Liver (tissue), 10 donors: ENCODE measurements at places on chromosomes 3 and 15. TPM values are rescaled to one million over a fixed set of nuclear protein-coding genes. Genes with fewer than 3 reads are reported as not detected.

WNT5A gene
- total RNA-seq, result 0.79 TPM

GNB4 gene
- 19.9 TPM for total RNA-seq

TMEM212 gene
- total RNA-seq, result not detected

SQOR gene
- 29.6 TPM for total RNA-seq

FAM81A gene
- under 0.01 TPM for total RNA-seq

ADAMTS7 gene
- 2.4 TPM for total RNA-seq

PP2D1 gene
- not detected for total RNA-seq

ATP2C1 gene
- total RNA-seq, result 32.1 TPM

GOLGA6B gene
- 0.05 TPM for total RNA-seq

LYZL4 gene
- not detected for total RNA-seq

HACD2 gene
- total RNA-seq, result 34.7 TPM

PLSCR5 gene
- total RNA-seq, result not detected

GRCh38 chr3:32872487-32873382 is 54.9 kb downstream of the TRIM71 start:
- no peak for DNase-seq

DNA sequence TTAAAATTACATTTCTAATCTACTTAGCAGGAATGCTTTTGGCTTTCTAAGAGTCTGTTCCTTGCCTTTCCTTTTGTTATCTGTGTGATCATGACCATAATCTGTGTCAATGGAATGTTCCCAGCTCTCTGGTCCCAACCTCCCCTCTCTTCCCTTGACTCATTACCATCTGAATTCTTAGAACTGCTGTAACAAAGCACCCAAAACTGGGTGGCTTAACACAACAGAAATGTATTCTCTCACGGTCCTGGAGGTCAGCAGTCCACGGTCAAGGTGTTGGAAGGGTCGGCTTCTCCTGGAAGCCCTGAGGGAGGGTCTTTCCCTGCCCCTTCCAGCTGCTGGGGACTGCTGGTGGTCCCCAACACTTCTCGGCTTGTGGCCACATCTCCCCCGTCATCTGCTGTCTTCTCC is 81.1 kb downstream of the LRRK1 start:
- DNase-seq, result no peak

GRCh38 chr3:44132061-44132460 is 109.6 kb upstream of the TOPAZ1 start:
- DNase-seq, result no peak

- DNase-seq, result no peak
Measured at GRCh38 chr3:190746986-190747385, 115.5 kb downstream of the GMNC start.

- no peak for DNase-seq
Measured at GRCh38 chr3:160049565-160049964, 60.9 kb downstream of the IL12A start.

- DNase-seq, result no peak
Measured at GRCh38 chr15:65902373-65902772, 33.1 kb downstream of the RAB11A start.

DNA sequence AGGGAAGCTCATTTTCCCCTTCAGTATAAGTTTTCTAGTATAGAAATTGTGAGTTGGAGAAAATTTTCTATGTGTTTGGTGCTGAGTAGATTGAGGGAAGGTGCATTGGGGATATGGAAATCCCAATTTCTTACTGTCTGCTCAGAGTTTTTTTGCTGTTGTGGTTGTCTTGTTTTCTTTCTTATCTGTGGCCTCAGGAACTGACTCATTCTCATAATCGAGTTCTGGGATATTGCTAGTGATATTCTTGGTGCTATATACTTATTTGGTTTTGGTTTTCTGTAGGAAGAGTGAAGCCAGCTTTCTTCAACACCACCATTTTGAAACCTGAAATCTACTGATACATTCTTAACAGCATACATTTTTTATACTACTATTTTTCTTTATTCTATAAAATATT is 869.2 kb downstream of the DIPK2A start:
- DNase-seq, result no peak

DNA sequence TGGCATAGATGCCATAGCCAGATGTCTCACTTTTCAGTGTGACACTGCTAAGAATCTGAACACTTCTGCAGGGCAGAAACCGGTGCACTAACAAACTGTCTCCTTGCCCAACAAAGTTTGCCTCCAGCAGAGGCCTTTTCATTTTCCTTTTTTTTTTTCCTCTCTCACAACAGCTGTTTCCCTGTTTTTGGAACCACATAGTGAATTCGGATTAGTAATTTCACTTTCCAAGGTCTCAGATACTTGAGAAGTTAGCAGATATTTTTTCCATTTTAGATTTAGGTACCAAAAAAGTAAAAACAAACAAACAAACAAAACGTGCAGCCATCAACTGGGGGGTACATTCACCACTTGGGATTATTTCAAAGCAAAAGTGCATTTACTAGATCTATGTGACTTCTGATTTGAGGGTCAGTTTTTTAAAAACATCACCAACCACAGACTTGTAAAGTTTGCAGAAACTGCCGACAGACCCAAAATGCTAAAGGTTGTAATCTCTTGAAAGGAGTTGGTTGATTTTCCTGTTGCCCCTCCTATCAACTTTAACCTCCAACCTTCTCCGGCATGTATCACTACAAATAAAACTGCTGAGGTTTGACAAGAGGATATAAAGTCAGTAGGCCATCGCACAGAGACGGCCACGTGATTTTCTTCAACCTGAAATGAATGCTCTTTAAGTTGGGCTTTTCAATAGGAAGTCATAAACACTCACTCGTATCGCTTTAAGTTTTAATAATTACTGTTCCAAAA is 169.1 kb downstream of the CDIN1 start:
- no peak for DNase-seq

GRCh38 chr3:157837336-157837735 is 268.9 kb downstream of the SHOX2 start:
- DNase-seq, result no peak

DNA sequence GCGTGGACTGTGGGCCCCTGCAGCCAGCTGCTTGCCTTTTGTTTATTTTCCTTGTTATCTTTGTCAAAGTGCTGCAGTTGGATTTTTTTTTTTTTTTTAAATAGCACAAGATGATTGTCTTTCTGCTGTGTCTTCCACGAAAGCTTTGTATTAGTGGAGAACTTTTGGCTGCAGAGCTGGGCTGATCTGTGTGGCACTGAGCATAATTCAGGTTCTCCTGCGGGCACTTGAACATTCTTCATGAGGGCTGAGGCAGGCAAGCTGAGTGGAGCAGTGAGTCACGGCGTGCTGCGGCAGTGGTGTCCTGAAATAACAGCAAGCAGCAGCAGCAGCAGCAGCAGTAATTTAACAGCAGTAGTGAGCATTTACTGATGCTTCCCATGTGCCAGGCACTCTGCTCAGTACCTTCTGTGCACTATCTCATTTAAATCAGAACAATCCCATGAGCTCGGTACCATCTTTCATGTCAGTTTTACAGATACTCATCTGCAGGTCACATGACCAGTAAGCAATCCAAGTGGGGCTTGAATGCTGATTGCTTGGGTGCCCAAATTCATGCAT is 45.8 kb downstream of the MITF start:
- no peak for DNase-seq

DNA sequence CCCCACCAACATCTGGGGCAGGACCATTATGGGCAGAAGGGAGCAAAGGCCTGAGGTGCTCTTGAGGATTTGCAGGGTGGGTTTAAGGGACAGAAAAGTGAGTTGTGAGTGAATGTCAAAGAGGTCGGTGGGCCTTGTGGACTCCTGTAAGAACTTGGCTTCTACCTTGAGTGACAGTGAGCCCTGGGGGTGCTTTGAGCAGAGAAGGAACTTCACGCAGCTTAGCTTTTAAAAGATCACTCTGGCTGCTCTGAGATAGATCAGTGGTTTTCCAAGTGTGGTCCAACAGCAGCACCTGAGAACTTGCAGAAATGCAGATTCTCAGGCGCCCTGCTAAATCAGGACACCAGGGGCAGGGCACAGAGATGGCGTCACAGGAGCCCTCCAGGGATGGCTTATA is 15.3 kb upstream of the ALAS1 start:
- peak; percentile 28 for DNase-seq

- no peak for DNase-seq
Measured at GRCh38 chr15:52558196-52558595, 10.6 kb downstream of the ARPP19 start.

DNA sequence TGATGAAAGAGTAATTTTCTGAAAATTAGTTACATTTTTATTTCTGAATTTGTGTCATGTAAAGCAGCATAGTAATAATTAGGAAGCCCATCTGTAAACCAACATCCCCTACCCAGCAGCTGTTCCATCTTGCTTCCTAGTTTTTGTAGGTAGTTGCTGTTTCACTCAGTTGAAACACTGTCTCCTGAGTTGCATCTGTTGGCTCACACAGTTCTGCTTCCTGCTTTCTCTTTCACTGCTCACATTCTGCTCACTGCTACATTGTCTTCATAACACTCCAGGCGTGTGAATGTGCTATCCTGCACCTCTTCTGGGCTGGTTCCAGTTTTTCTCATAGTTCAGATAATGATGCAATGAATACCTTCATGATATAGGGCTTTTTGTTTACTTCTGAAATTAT is 123.4 kb downstream of the EPHB1 start:
- DNase-seq, result no peak

GRCh38 chr3:138051947-138052802 is 42.2 kb downstream of the CLDN18 start:
- DNase-seq, result no peak

DNA sequence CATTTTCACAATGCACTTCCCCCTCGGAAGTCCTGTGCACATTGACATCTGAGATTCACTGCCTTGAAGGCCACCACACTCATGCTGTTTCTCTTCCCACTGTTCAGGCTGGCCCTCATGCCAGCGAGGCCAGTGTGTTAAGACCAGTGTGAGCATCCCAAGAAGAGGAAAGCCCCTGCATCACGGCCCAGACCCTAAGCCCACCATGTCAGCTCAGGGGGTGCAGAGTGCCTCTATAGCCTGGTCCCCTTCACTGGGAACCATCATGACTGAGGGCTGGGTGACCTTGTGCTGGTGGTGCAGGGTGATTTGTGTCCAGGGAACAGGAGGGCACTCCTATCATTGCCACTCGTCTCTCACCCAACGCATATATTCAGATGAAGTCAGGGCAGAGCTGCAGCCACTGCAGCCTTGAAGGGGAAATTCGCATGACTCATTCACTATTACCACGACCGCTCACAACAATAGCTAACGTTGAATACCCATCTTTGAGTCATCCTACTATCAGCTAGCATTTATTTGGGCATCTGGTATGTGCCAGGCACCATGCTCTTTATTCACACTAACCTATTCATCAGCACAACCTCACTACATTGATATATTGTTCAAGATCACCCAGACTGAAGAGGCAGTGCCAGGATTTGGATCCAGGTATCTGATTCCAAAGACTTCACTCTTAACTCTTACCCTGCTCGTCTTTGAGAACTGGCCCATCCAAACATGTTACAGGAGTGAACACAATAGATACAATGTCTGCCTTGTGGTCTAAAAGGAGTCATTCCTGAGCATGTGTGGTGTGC is 58.8 kb upstream of the SLC6A11 start:
- DNase-seq, result no peak

DNA sequence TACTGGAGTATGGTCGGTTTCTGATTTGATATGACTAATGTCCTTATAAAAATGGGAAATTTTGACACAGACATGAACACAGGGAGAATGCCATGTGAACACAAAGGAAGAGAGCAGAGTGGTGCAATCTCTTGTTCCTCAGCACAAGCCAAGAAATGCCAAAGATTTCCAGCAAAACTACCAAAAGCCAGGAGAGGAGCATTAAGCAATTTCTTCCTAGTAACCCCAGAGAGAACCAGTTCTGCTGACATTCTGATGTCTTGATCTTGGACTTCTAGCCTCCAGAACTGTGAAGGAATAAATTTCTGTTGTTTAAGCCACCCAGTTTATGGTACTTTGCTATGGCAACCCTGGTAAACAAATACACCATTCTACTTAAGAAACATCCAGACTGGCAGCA is 227.8 kb upstream of the MRPL3 start:
- DNase-seq, result no peak

DNA sequence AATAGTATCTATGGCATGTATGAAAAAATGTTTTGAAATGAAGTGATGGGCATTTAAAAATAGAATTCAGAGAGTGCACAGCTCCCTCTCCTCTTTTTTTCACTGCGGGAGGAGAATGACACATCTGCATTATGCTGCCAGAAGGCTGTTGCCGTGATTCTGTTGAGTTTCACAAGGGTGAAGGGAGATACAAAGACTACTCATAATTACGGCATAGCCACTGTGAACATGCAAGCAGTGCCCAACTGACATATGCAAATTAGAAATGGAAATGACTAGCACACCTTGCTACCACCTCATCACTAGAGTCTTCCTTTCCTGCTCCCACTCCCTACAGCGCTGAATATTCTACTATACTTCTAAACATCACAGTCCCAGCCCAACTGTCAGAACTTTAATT is 20.1 kb downstream of the IFT57 start:
- DNase-seq, result no peak

- no peak for DNase-seq
Measured at GRCh38 chr3:107347751-107348150, 29.5 kb upstream of the CCDC54 start.

GRCh38 chr3:105857601-105858000 is 11.2 kb downstream of the CBLB start:
- no peak for DNase-seq

DNA sequence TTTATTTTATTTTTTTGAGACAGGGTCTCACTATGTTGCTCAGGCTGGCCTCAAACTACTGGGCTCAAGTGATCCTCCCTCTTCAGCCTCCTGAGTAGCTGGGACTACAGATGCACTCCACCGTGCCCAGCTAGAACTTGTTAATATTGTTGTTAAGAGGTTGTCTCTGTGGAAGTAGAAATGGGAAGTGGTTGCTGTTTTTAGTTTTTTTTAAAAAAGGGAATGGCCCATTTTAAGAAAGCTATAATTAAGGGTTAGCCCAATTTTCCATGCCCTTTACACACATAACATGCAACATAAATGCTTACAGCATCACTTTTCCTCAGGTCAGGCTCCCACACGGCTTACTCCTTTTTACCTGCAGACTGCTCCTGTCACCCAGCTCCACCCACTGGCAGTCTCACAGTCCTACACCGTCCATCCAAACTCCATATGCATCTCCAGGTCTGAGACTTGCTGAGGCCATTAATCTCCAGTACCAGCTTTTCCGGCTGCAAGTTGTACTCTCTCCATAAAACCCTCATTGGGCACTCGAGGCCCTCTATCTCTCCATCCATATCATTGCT is 19.8 kb downstream of the MORC1 start:
- DNase-seq, result no peak

DNA sequence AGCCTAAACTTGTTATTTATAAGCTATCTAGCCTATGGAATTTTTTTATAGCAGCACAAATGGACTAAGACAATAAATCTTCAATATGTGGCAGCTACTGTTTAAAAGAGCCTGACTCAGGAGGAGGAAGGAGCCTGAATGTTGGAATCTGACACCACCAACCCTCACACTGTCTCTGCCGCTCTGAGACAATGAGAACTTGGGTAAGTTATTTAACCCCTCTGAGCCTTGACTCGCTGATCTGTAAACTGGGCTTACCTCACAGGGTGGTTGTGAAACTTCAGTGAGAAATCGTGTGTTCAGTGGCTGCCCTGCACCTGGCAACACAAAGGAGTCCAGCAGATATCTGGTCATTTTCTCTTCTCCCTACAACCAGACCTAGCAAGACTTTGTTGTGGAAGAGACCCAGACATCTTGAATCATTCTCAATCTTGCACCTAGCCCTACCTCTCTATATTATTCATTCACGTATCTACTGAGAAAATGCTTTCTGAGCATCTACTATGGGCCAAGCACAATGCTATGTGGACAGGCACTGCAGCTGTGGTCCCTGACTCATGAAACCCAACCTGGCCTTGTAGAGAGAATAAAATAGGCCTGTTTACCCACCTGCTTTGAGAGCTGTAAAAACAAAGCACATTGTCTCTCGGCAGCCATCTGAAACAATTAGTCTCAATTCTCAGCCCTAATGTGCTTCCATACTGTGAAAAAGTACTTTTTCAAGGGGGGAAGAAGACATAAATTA is 81.9 kb upstream of the SLC25A36 start:
- no peak for DNase-seq
